ENCODE measurements at places on chromosomes 7 and 10. TPM values are rescaled to one million over a fixed set of nuclear protein-coding genes. Genes with fewer than 3 reads are reported as not detected.

- DNase-seq = no peak
These were observed 76.1 kb upstream of the PDSS1 start for GRCh38 chr10:26621243-26621888.

- no peak for DNase-seq
These were observed 625.1 kb upstream of the MKI67 start for GRCh38 chr10:128751284-128751683.

DNA sequence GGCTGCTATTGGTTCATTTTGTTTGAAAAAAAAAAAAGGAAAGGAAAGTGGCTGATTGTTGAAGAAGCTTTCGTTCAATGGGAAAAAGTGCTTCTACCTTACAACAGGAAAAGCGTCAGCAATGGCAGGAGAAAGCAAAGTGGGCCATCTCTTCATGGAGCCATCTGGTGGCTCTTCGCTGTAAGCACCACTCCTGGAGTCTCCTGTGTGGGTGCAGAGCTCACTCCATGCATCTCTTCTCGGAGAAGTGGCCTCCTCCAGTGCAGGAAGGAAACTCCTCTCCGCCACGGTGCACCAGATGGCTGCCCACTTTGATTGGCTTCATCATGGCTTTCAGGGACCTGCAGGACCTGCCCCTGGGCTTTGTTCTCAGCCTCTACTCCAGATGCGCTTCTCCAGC lies 250.9 kb downstream of the PTEN start:
- DNase-seq = peak; percentile 15

- no peak for DNase-seq
These were observed 5.6 kb downstream of the ABI1 start for GRCh38 chr10:26855186-26855585.

DEPP1 gene
- total RNA-seq = 1.4 TPM

- no peak for DNase-seq
These were observed 43.6 kb downstream of the ZNF22 start for GRCh38 chr10:45044290-45044689.

- DNase-seq = no peak
These were observed 195.3 kb upstream of the MYO3A start for GRCh38 chr10:25738776-25739175.

- no peak for DNase-seq
These were observed 7.8 kb downstream of the ACTA2 start for GRCh38 chr10:88944813-88945212.

- DNase-seq = no peak
These were observed 799 bp downstream of the INTS1 start for GRCh38 chr7:1503390-1503789.

DNA sequence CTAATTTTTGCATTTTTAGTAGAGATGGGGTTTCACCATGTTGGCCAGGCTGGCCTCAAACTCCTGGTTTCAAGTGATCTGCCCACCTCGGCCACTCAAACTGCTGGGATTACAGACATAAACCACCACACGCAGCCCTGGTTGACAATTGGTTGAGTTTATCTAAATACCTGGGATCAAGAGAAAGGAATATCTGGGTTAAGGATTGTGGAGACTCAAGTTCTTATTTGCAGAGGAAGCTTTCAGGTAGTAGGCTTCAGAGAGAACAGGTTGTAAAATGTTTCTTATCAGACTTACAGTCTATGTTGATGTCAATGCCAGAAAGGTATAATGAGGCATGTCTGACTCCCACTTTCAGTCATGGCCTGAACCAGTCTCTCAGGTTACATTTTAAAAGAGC lies 5.9 kb upstream of the TMEM254 start:
- DNase-seq = no peak

- DNase-seq = no peak
These were observed 269.2 kb downstream of the HGF start for GRCh38 chr7:81500631-81501030.

DNA sequence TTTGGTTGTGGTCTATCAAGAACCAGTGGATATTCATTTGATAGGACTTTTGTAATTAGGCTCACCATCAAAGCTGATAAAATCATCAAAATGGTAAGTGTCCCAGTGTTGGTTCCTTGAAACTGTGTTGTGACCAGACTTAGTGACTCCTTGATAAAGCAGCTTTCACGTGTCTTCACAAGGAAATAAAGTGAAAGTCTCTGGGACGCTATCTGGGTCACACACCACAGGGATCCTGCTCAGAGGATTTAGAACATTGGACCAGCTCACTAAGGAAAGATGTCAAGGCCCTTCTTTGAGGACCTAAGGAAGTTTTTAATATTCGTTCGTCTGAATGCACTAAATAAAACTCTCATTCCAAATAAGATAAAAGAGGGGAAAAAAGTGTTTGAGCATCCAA lies 193.1 kb downstream of the RNLS start:
- no peak for DNase-seq

GRCh38 chr10:42979721-42980467 lies 97.0 kb upstream of the RET start:
- DNase-seq = no peak

- DNase-seq = no peak
These were observed 12.0 kb upstream of the CNPY1 start for GRCh38 chr7:155558351-155558750.

- no peak for DNase-seq
These were observed 252.7 kb downstream of the KIF20B start for GRCh38 chr10:89954061-89954460.

DNA sequence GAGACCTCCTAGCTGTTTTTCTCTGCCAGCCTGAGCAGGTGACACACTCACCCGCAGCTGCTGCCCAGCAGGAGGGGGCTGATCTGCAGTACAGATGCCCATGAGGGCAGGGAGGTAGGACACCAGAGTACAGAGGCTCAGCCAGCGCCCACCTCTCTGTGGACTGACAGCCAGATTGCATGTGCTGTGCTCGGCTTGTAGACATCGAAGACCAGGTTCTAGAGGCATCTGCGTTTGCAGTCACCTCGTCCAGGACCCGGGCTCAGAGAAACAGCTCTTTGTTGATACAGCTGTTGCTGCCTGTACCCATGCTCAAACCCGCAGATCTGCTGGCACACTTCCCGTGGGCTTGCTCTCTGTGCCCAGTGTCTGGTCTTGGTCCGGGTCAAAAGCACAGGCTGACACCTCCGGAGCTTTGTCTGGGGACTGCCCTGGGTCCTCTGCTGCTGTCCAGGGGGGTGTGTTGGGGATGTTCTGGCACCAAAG lies 224.7 kb downstream of the GLRX3 start:
- no peak for DNase-seq

KIAA1217 gene
- total RNA-seq = 0.60 TPM

DNA sequence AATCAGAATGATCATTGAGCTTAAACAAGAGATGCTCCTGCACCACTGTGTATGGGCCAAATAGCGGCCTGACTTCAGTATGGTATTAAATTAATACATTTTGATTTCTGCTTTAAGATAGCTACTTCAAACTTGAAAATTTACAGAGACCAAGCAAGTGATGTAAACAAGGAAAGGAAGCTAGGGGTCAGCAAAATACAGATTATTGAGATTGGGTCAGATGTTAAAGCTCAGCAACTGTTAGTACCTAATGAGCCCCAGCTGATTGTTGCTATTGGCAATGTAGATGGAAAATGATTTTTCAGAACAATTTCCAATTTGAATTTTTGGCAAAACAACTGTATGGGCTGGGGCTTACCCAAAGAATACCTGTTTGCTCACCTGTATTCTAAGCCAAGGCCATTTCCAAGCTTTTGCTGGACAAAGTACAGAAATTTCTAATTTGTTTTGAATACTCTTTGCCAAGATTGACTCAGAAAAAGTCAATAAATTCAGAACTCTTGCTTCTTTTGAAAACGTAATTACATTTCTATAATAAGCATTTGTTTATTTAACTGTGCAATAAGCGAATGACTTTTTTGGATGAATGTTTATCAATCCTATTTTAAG lies 23.0 kb upstream of the DLD start:
- no peak for DNase-seq

ATG9B gene
- 9.0 TPM for total RNA-seq

TMEM139 gene
- 1.5 TPM for total RNA-seq

DNA sequence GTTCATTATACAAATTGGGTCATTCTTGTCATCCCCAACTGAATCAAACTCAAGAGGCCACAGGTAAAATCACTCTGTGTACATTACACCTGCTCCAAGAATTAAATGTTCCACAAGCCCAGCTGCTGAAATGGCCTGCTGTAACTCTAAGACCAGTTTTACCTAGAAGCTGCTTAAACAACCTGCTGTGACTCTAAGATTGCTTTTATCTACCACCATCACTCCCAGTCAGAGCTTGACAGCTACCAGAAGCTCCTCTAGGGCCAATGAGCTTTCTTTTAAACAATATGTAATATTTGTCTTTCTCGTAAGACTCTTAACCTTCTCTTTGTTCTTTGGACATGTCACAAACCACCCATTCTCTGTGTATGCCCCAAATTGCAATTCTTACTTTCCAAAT lies 141.8 kb upstream of the LRGUK start:
- no peak for DNase-seq

DNA sequence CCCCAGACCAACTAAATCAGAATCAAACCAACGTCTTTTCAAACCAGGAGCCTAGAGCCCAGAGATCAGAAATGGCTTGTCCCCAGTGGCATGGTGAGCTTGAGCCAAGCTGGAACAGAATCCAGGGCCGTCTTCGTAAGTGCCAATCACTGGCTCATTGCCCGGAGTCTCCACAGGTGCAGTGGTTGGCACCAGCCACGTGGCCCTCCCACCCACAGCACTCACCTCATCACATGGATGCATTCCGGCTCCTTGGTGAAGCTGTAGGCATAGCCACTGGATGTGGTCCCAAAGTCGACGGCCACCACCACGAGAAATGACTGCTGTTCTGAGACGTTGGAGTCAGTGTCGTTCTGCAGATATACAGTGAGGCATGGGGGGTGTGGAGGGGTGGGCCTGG lies 37.4 kb downstream of the HSPA12A start:
- DNase-seq = no peak

DNA sequence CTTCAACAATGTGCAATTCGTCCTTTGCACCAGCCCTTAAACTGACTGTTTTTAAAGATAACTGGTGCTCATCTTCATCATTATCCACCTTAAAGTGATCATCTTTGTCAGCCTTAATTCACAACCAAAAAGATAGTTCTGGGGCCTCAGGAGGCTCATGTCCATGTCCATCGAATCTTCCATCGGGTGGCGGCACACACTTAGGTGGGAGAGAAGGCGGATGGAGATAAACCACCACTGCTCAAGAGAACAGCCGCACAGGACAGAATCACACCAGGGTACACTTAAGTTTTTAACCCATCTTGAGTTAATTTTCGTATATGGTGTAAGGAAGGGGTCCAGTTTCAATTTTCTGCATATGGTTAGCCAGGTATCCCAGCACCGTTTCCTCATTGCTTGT lies 24.8 kb downstream of the OIT3 start:
- DNase-seq = no peak

GRCh38 chr10:95998255-95998784 lies 45.1 kb upstream of the CCNJ start:
- DNase-seq = no peak

GRCh38 chr7:134787064-134787463 lies 7.6 kb downstream of the CALD1 start:
- DNase-seq = no peak

DNA sequence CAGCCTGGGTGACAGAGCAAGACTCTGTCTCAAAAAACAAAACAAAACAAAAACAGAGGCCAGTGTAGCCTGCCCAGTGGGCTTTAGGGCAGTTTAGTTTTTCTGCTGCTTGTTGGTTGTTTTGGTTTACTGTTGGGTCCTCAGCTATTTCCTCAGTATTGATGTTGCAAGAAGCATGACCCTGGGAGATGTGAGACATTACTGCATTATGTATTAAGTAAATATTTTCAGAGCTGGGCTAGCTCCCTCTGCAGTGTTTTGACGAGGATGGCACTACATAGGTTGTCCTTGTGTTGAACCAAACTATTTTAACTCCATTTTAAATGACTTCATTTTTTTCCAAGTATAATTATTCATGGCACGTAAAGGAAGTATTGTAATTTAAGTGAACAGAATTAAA lies 4.8 kb downstream of the AKAP9 start:
- DNase-seq = no peak

DNA sequence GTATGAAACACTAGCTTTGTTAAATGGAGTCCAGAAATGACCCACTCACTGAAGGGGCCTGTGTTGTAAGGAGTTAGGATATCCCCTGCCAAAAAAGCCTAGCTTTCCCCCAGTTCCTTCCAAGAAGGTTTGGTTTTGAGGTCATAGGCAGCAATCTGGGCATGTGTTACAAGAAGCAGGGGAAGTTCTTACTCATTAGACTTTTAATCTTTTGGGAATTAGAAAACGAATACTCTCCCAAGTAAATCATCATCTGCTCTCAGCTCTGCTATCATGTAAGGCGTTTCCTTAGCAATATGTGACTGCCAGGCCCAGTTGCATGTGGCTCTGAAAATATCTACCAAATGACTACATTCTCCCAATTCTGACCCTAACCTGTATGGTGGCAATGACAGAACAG lies 3.7 kb downstream of the NOD1 start:
- DNase-seq = no peak

- DNase-seq = no peak
These were observed 1.5 kb upstream of the DHX32 start for GRCh38 chr10:125882596-125882995.

- no peak for DNase-seq
These were observed 75.4 kb downstream of the FGFR2 start for GRCh38 chr10:121522831-121523230.

FEZF1 gene
- not detected for total RNA-seq

DNA sequence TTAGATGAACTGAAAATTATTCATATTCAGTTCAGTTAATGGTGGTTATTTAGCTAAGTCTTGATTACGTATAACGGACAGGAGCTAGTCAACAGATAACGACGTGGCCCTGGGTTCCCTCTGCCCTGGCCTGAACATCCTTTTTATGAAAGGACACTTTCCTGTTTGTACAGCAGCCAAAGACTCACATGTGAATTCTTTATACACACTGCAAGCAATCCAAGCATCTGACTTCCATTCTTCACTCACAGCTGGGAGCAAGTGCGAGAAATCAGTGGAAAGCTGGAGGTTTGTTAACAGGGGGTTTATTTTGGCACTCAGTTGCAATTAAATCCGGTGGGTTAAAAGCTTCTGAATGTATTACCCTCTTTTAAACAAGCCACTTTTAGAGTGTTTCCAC lies 148.1 kb upstream of the GDF10 start:
- DNase-seq = no peak

GRCh38 chr7:36884351-36884750 lies 160.1 kb upstream of the AOAH start:
- no peak for DNase-seq

GBX1 gene
- total RNA-seq = not detected

DNA sequence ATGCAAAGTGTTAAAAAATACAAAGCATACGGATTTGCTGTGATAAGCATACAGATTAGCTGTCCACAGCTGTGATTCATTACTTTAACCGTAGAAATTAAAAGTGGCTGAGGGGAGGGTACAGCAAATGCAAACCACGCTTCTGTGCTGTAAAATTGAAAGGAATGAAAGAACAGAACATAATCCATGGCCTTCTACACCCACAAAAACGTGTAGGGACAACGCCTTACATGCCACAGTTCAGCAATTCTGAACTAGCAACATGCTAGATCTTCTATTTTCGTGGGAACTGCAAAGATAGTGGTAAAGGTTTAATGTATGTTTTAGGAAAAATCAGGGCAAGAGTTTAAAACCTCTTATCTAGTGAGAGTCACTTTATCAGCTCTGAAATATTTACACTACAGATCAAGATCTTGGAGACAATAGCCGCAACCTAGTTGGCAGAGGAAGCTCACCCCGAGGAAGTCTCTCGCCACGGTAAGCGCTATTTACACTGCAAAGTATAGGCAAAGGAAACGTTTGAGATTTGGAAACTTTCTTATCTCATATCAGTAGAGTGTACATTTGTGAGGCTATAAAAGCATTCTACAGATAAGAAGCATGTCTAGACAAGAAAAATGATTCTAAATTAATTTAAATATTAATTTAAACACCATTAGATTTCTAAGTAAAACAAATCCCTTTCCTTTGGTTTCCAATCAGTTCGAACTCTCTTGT lies 193.6 kb downstream of the MLLT10 start:
- DNase-seq = no peak

TMEM273 gene
- 88.0 TPM for total RNA-seq

Data from activated T-cell treated with anti-CD3 and anti-CD28 coated beads, Interleukin-2, amount 50 U/mL, for 72 hours (primary cell).